SJSA1 (cell line): ENCODE measurements at places on chromosomes 2 and 18. TPM values are rescaled to one million over a fixed set of nuclear protein-coding genes. Genes with fewer than 3 reads are reported as not detected.

SERPINB11 gene
- not detected in 2 replicates for total RNA-seq

- peak; percentile 73 for DNase-seq
Observed at GRCh38 chr2:213152065-213152794, 818 bp upstream of the IKZF2 start.

GRCh38 chr2:58515827-58516573 lies 274.9 kb upstream of the FANCL start:
- DNase-seq, result no peak

AGXT gene
- 0.26 TPM in 1 of 2 replicates, not detected in the other for total RNA-seq

DNA sequence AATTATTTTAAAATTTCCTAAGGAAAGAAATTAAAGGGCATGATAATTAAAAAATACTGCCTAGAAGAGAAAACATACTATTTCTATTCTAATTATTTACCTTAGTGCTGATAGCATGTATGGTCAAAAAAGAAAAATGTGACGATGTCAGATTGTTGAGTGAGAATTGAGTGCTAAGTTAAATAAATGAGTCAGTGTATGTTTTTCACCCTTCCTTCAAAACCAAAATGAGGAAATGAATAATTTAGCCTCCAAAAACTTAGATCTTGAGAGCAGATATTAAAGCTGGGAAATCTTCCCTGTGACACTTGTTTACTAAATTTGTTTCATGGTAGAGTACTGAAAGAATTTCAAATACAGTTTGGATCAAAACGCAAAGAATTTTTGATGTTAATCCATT lies 58.6 kb upstream of the NYAP2 start:
- no peak for DNase-seq

DNA sequence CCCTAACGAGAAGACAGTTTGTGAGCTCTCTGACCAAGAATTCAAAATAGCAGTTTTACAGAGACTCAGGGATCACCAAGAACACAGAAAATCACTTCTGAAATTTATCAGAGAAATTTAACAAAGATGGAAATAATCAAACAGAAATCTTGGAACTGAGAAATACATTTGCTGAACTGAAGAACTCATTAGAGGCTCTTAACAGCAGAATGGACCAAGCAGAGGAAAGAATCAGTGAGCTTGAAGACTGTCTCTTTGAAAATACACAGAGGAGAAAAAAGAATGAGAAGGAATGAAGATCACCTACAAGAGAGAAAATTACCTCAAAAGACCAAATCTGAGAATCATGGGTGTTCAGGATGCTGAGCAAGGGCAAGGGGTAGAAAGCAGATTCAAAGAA lies 29.7 kb downstream of the ASB1 start:
- no peak for DNase-seq

DNA sequence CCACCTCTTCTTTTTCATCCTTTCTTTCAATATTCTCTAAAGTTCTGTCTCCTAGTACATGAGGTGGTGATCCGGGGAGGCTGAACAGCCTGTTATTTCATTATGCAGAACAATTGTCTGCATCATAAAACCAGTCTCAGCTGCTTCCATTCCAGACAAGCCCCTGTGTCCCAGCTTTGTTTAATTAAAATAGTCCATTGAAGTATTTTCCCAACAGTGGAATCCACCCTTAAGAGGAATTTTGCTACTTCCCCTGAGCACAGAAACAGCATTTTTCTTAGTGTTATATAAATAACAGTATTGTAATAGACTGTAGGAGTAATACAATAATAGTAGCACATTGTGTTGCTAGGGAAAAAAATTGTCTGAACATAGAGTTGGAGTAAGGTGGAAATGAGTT lies 395.4 kb upstream of the TCF4 start:
- no peak for DNase-seq

DNA sequence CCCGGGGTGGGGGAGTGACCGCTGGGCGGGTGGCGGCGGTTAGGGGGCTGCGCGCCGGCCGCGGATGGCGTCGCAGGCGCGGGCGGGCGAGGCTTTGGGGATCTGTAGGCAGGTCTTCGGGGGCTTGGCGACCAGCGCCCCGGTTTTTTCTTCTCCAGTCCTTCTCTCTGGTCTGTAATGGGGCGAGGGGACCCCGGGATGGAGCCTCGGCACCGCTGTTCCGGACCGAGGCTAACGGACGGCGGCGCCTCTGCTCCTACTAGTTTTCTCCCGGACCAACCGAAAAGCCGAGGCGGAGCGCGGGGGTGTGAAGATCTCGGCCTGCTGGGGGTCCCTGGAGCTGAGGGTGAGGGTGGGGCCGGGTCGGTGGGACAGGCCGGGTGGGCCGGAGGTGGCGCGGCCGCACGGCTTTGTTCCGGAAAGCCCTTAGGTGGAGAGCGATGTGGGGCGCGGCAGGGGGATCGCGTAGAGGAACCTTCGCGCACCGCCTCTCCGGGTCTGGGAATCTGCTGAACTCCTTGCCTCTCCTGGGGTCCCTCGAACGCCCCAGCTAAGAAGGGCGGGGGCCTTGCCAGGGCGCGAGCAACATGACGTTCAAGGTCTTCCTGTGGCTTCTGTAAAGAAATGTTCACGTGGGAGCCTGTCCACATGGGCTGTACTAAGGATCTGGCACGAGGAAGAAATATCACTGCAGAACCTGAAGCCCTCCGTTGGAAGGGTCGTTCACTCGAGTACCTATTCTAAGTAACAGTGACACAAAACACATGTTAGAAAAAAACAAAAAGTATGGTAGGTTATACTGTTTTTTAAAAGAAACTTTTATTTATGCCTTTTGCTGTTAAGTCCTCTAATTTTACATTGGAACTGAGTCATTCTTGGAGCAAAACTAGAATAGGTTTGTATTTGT lies 861 bp downstream of the SLC39A10 start:
- peak; percentile 80 for DNase-seq

CD8B2 gene
- not detected in 2 replicates for total RNA-seq
